ENCODE measurements at places on chromosomes 12 and 14.

DNA sequence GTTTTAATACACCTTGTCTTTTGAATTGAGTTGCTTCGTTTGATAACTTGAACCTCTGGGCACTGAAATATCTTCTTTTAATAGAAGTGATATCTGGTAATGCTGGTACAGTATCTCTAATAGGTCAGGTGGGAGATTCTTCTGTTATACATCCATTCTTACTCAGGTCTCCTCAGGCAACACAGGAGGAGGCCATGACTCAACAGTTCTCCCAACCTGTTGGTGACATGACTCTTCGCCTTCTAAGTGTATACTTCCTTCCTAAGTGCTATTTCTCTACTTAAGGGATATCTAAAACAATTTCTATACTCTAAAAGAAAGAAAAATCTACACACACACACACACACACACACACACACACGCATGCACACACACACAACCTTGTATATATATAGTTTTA is 509.1 kb downstream of the PCNX1 start:
- no peak for DNase-seq

GRCh38 chr14:99284254-99285004 is 12.4 kb upstream of the BCL11B start:
- no peak for DNase-seq

- no peak for DNase-seq
Measured at GRCh38 chr12:47997321-47997720, 7.0 kb downstream of the COL2A1 start.

DNA sequence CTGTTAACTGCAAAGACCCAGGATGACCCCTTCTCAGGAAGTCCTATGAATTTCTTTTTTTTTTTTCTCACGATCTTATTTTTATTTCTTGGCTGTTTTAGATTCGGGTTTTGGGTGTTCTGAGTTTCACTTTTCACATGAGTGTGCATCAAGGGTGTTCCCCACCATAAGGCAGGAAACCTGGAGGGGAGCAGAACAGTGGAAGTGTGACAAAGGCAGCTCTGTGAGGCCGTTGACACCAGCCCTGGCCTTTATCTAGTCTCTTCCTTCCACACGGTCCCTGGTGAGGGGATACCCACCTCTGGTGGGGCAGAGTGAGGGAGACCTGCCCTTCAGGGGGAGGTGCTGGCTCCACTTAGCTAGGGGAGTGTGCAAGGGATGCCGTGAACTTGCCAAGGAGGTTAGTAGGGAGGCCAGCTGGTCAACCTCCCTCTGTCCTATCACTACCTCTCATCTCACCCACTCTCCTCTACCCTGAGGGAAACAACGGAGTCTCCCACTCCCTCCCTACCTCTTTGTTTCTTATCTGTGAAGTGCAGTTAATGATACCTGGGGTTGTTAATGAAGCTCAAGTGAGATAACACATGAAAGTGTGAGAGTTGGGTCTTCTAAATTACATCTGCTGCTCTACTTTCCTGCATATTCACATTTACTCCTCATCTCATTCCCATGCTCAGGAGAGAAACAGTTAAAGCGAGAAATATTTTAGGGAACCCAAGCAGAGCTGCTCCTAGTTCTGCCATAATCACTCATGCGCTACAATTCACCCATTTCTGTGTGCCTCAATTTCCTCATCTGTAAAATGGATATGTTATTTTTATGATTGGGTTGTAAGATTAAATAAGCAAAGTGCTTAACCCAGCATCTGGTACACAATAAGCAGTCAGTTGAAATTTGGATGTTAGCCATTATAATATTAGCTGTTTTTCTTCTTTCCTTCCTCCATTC is 4.4 kb upstream of the GALNT6 start:
- DNase-seq = no peak

DNA sequence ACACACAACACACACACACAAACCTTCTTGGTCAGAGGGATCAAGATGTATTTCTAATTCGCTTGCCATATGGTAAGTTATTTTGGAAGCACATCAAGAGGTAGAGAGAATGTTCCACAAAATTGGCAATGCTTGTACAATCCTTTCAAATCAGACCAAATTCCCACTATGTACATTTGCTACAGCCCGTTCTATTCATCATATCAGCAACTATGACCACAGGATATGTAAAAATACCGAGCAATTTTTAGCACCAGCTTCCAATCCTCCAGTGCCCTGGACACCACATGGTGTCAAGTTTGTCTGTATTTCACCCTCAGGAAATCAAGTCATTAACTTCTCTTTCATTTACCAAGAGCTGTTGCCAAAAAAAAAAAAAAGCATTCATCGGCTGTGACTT is 21.2 kb downstream of the TBX5 start:
- no peak for DNase-seq

DNA sequence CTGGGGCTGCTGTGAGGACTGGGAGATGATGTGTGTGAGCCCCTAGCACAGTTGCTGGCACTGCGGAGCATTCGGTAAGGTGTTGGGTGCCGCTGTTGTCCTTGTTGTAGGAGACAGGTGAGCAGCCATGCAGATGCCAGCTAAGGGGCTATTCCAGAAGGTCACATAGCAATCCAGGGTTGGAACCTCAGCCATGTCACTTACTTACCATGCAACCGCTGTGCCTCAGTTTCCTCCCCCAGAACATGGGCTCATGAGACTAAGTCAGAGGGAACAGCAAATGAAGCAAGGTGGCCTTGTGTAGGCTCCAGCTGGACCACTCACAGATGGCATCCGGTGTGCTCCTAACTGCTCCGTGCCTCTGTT is 13.2 kb downstream of the DTX1 start:
- DNase-seq = no peak

DNA sequence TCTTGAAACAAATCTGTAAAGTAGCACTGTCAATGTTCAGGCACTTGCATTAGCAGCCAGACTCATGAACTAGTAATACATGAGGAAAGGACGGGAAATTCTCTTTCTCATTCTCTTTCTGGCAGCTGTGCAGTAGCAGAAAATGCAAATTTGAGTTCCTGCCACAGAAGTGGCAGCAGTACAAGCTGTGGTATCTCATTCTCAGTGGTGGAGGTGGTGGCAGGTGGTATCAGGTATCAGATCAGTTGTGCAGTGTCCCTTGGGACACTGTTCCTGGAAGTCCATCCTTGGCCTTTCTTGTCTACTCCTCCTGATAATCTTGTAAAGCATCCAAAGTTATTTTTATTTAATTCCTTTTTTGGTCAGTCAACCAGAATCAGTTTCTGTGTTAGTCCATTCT is 103.0 kb downstream of the C12orf42 start:
- DNase-seq = no peak

DNA sequence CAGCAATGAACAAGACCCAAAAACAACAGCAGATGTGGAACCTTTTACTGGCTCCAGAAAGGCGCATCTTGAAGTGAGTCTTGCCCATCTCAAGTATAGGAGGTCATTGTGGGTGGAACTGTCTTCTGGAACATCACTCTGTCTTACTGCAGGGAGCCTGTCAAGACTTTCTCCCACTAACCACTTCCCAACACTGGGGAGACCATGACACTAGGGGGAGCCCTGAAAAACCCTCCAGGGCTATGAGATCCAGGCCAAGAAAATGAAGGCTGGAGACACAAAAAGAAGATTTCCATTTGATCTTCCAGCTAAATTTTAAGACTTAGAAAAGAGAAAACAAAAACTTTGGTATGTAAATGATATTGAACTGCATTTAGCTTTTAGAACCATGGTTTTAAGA is 13.5 kb upstream of the ATG14 start:
- DNase-seq = no peak

DNA sequence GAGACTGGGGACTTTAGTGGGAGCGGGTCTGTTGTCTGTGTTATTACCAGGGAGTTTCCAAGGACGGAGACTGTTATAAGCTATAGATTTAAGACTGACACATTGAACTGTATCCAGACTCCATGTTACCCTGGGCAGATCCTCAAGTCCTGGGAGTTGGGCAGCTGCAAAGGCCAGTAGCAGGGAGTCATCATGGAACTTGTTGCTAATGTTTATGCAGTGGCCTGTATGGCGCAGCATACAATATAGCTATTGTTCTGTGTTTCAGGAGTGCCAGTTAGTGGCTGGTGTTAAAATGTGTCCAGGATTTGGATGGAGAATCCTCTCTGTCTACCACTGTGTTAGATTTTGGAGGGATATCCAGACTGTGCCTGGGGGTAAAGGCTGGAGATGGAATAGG is 31.7 kb downstream of the SMOC1 start:
- DNase-seq = no peak

- no peak for DNase-seq
Measured at GRCh38 chr14:63854330-63854729, 1.5 kb downstream of the SYNE2 start.

- DNase-seq = no peak
Measured at GRCh38 chr12:59320112-59320511, 275.7 kb upstream of the SLC16A7 start.

DNA sequence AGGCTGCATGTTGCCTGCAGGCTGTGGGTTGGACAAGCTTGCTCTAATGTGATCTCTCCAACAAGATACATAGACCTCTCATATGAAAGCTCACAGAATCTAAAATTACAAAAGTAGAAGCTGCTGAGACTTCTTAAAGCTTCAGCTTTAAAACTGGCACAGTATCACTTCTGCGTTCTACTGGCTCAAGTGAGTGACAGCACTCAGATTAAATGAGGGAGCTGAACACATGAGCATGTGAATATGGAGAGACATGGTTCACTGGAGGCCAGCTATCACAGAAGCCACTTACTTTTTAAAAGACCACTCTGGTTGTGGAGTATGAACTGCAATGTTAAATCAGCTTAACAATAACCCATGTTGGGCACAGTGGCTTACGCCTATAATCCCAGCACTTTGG is 29.1 kb upstream of the ANO6 start:
- DNase-seq = no peak

GRCh38 chr14:49593016-49593415 is 5.7 kb upstream of the LRR1 start:
- no peak for DNase-seq

GRCh38 chr12:623865-624372 is 39.3 kb downstream of the NINJ2 start:
- no peak for DNase-seq

GRCh38 chr12:2509137-2509536 is 285.6 kb upstream of the FKBP4 start:
- no peak for DNase-seq
